ENCODE measurements at places on chromosomes 16 and 17.
A peak's percentile ranks its signal among the peaks of the same experiment; 100 is the strongest.

DNA sequence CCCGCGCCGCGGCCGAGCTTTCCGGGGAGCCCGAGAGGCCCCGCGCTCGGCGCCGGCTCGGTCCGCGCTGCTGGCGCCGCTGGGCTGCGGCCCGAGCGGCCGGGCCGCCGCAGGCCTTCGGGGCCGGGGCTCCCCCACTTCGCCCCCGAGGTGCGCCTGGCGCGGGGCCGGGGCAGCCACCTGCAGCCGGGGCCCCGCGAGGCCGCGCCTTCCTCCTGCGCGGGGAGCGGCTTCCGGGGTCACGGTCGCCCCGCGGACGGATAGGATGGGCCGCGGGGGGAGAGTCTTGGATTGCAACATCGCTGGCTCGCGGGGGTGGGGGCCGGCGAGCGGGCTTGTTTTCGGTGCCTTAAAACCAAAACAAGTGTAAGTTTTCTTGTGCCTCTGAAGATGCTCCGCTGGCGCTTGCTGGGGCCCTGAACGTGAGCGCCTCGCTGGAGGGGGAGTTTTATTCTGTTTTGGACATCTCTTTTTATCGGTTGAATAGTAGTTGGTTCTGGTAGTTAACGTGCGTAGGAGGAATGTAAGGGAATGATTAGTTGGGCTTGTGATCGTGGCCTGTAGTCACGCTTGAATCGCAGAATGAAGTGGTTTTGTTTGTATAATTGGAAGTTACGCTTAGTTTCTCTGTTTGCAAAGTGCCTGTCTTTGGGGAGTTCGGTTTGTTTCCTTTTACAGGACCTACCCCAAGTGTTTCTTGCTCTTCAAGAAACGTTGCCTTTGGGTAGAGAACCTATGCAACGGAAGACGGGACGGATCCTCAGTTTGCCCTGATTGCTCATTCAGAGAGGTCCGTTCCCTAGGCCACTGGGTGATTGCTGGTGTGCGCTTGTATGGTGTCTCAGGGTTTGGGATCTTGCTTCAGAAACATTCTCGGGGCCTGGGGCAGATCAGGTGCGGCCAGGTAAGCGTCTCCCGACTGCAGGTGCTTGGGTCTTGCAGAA lies 724 bp downstream of the UBE2I start:
- no peak for DNase-seq

- DNase-seq, result no peak
These were observed 18.9 kb downstream of the KATNB1 start for GRCh38 chr16:57754354-57755060.

- no peak for DNase-seq
These were observed 9.7 kb downstream of the SPNS3 start for GRCh38 chr17:4443476-4443875.

DNA sequence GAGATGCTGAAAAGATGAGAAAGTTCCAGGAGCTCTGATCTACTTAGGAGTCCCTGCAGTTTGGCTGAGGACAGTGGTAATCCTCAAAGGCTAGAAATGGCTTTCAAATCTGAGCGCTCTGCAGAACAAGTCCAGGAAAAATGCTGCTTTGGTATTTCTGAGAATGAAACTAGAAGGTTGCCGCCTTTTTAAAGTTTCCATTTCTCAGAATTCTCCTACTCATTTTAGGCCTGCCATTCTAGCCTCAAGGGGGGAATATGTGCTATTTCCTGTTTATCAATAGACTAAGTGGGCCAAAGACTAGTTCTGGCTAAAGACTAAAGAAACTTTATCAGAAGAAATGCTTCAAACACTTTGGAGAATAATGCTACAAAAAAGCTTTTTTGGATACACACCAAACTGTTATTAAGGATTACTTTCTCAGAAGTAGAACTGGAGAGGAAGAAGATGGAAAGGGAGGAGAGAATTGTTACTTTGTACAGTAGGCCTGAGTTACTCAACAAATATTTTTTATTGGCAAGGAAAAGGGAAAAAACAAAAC lies at the start of gene SLFN12L:
Gene SLFN12L (minus strand): TSS at position 78 of the 541 bp plus-strand sequence. CDS start 15,314 bp downstream, outside the sequence.
- no peak for DNase-seq

- no peak for DNase-seq
These were observed 13.7 kb downstream of the GPR179 start for GRCh38 chr17:38329808-38330730.

GRCh38 chr17:47239967-47240651 lies 13.5 kb upstream of the ITGB3 start:
- DNase-seq, result peak; percentile 60

DNA sequence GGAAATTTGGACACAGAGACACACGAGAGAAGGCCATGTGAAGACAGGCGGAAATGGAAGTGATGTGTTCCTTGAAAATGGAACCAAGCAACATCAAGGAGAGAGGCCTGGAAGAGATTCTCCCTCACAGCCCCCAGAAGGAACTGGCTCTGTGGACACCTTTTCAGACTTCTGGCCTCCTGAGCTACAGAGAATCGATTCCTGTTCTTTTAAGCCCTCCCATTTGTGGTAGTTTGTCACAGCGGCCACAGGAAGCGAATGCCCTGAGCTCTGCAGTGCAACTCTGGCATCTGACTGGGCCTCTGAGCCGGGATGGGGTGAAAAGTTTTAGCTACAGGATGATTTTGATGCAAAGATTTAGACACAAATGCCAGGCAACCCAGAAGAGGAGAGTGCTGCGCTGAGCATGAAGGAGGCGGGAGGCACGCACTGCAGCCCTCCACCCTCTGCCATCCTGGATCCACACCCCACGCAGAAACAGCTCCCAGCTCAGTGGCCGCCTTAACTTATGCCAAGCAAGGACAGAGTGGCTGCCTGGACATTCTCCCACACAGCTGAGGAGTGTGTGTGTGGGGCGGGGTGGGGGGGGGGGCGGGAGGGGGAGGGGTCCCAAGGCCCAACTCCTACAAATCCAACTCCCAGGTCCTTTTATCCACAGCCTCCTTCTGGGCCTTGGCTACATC lies 2.2 kb downstream of the TIMP2 start:
- no peak for DNase-seq

GRCh38 chr17:4947411-4948165 lies 742 bp downstream of the PFN1 start:
- DNase-seq, result peak; percentile 67

DNA sequence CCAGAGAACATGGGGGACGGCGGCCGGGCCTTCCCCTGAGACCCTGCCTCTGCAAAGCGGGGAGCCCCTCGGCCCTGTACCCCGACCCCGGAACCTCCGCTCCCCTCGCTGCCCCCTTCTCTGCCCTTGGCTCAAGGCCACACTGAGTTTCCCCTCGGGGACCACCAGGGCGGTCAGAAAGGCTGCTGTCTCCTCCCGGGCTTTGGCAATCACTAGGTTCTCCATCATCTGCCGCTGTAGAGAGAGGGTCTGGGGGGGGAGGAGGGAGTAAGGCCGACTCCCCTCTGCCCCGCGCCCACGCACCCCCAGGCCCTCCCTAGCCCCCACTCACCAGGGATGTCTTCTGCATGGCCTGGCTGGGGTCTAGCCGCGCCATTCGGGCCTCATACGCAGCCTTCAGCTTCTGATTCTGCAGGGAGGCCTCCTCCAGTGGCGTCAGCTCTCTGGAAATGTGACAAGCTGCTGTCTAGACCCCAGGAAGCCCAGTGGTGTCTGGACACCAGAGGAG lies 8.4 kb downstream of the VPS9D1 start:
- DNase-seq, result no peak

DNA sequence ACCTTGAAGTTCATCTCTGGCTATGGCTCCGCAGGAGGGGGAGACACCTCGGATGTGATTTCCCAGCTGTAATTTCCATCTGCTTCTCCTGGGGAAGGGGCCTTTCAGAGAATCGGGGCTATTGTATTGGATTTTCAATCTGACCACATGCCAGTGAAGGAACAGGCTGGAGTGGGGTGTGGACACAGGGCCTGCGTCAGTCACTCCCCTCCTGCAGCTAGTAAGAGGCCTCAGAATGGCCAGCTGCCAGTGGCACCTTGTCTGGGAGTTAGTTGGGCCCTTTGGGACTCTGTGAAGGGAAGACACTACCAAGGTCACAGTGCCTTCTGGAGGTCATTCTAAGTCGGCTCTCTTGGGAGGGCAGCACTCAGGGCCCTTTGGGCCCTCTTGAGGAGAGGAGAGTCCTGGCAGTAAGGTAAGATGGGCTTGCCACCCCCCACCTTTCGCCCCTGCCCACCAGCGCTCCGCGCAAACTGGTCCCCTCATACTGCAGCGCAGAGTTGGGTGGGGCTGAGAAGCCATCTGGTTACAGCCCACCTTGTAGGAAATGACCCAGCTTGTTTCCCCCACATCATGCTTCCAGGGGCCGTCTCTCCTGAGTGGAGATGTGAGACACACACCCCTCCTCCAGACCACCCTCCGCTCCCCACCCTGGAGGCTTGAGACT lies 5.4 kb downstream of the NXPH3 start:
- peak; percentile 10 for DNase-seq

GRCh38 chr16:53693320-53693719 lies 10.3 kb downstream of the RPGRIP1L start:
- DNase-seq, result no peak

DNA sequence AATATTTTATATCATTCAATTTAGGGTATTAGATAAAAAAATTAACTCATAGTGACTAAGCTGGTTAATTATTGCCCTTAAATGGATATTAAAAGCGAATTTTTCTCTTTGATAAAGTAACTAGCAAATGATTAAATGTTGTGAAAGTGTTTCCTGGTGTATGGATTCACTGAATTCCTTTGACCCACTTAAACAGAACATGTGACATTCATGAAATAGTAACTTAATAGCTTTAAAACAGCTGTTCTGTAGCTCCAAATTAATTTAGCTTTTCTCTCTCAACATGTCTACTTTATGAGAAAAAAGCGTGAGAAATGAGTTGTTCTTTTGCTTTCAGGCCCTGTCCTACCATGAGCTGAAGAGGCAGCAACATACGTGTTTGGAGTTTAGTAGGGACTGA lies 36.4 kb upstream of the APPBP2 start:
- DNase-seq, result no peak

GRCh38 chr16:720447-720989 lies 428 bp upstream of the ANTKMT start:
- no peak for DNase-seq

DNA sequence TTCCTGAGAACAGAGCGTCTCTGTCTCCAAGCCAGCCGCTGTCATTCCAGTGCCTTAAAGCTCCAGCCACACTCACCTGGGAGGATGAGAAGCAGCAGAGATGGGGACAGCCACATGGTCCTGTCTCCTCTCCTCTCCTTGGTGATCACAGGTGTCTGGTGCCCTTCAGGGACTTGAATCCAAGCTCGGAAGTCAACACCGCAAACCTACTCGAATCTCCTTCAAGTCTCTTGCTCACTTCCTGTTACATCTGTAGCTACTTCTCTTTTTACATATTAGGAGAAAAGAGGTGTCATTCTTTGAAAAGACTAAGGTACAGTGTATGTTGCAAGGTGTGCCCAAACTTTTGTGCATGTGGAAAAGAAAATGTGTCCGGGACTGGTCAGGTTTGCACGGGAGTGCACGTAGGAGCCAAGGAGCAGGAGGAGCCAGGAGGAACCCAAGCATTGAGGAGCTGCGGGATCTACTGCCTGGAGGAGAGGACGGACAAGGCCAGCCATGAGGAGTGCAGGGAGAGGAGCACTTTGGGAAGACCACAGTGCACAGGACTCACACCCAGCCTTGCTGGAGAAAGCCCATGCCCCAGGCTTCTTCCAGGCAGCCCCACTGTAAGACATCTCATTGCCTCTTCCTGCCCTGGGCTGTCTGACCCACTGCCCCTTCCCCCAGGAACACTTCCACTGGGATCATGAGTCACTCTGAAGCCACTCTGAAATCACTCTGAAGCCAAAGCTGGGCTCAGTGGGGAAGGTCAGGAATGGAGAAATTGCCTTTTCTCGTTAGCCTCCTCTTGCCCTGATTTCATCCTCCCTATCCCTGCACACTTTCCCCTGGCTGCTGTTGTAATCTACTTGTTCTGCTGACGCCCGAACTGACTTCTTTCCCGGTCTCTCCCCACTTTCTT lies at the start of gene CD300LD:
Gene CD300LD (minus strand): TSS at position 197 of the 904 bp plus-strand sequence. CDS start 81 bp downstream, at position 116.
- no peak for DNase-seq

DNA sequence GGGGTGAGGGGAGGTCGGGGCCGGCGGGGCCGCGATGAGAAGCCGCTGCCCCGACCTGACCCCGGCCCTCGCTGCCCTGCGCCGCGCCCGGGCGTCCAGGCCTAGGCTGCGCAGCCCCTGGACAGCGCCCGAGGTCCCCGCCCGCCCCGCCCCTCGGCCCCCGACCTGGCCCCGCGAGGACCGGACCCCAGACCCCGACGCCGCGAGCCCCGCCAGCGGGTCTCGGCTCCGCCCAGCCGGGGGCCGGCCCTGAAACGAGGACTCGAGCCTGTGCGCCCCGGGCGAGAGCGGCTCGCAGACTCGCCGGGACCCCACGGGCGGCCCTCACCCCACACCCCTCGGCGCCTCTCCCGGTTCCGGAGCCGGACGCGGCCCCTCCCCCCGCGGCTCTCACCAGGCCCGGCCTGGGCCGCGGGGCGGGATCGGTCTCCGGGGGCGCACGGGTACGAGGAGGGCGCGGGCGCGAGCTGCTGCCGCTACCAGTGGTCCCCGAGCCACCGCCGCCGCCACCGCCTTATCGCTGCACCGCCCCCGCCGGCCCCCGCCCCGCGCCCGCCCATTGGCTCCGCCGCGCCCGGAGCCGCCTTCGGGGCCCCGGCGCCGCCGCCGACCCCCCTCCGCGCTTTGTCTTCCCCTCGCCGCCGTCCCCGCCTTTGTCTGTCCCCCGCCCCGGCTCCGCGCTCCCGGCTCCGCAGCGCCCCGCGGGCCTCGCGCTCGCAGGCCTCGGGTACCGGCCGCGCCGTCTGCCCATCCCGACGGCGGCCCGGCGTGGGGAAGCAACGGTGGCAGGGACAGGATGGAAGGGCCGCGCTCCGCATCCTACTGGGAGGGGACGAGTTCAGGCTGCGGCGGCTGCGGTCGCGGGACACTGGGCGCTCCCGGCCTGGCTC lies at the start of gene LIMD2:
Gene LIMD2 (minus strand): TSS at position 488 of the 890 bp plus-strand sequence. CDS start 827 bp downstream, outside the sequence.
- DNase-seq, result no peak

All from dorsolateral prefrontal cortex (tissue), 122 donors.